ENCODE measurements at places on chromosomes 16 and 17.
A peak's percentile ranks its signal among the peaks of the same experiment; 100 is the strongest.

GRCh38 chr16:49547448-49547847 lies 173.8 kb downstream of the C16orf78 start:
- no peak for DNase-seq

DNA sequence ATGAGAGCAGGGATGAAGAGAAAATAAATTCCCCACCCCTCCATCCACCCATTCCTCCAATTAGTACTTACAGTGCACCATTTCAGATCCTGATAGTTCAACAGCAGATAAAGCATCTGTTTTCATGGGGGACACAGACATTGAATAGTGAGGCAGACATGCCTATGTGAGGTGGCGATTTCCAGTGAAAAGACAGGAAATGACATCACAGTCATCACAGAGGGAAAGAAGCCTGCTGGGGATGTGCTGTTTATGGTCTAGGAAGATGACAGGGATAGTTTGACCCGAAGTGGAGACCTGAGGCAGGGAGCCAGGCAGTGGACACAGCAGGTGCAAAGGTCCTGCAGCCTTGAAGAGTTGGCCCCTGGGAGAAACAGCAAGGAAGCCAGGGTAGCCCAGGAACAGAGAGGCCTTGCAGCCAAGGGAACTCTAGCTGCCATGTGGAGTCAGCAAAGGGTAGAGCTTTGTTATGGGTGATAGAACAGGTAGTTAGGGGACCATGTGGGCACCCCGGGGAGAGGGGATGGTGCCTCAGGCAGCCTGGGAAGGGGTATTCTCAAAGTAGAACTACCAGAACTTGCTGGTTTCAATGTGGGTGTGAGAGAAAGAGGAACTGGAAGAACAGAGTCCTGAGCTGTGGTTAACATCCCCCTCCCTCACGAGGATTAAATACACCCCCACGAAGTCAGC lies 256.6 kb downstream of the CPPED1 start:
- peak; percentile 35 for DNase-seq

DNA sequence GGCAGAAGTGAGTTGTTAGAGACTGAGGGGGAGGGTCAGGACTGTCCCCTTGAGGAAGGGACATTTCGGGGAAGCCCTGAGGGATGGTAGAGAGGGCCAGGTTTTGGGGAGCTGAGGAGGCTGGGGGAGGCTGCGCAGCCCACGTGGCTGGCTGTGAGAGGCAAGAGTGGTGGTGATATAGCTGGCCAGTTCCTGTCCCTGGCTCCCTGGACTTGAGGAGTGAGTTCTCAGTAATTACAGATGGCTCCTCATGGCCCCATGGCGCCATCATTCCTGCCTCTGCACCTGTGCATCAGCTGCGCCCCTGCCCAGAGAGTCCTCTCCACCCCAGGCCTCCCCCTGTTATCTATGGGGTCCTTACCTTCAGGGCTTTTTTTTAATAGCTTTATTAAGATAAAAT lies 30.3 kb downstream of the MPRIP start:
- DNase-seq, result no peak

DNA sequence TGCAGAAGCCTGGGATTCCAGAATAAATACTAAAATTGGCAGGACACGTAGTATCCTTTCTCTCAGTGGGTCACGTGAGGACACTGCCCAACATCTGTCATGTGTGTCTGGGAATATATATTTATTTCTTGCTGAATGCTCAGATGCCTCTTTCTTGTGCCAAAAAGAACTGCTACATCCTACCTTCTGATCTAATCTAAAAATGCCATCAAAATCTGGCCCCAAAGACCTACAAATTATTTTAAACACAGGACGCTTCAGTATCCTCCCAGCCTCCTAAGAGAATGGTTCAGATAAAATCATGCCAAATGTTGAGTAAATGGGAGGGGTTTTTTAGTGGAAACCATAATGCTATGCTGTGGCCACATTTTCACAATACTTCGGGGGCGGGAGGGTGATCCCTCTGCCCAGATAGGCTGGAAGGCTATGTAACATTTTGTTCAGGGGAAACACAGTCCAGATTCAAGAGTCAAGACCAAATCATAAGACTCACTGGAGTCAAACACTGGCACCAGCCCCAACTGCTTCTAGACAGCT lies 22.9 kb upstream of the CORO6 start:
- DNase-seq, result peak; percentile 82

GRCh38 chr16:11560701-11561453 lies 25.8 kb downstream of the LITAF start:
- DNase-seq, result no peak

DNA sequence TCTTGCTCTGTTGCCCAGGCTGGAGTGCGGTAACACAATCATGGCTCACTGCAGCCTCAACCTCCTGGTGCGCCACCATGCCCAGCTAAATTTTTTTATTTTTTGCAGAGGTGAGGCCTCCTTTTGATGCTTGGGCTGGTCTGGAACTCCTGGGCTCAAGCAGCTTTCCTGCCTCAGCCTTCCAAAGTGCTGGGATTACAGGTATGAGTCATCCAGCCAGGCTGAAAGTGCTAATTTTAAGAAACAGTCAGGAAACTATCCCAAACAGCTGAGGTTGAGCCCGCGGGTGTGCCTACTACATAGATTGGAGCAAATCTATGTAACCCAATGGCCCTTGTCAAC lies 738 bp upstream of the XPO6 start:
- DNase-seq, result peak; percentile 26

DNA sequence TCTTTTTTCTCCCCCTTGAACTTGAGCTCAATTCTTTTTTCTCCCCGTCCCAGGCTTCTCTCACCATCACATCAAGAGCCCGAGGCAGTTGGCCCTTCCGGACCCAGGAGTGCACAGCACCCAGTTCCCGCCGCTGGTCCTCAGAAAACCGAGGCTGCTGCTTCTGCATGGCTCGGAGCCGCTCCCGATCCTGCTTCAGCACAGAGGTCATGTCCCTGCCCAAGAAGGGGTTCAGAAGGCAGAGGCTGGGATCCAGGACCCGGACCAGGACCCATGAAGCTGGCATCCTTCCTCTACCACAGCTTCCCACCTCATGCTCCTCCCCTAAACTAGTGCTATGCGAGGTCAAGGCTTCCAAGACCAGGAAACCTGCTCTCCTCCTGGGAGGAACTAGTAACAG lies 10.5 kb downstream of the PER1 start:
- DNase-seq, result no peak

GRCh38 chr17:332558-333322 lies 19.9 kb downstream of the RPH3AL start:
- peak; percentile 35 for DNase-seq

- DNase-seq, result no peak
Observed at GRCh38 chr16:86061721-86062120, 162.8 kb downstream of the IRF8 start.

DNA sequence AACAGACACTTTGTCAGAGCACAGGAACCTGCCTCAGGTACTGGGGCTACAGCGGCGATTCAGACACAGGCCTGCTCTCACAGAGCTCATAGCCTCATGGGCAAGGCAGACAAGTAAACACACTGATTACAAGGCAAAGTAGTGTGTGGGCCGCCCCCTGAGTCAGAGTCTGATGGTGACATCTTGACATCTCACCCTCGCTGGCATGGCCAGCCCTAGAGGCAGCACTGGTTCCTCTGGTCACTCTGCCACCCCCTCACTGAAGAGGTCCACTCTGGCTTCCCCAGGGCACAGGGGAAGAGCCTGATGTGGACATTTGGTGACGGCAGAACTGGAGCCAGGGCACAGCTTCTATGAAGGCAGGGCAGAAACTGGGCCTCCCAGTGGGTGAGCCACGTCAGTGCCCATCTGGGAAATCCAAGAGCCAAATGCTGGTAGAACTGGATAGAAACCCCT lies 32.9 kb upstream of the TOB1 start:
- DNase-seq, result no peak

DNA sequence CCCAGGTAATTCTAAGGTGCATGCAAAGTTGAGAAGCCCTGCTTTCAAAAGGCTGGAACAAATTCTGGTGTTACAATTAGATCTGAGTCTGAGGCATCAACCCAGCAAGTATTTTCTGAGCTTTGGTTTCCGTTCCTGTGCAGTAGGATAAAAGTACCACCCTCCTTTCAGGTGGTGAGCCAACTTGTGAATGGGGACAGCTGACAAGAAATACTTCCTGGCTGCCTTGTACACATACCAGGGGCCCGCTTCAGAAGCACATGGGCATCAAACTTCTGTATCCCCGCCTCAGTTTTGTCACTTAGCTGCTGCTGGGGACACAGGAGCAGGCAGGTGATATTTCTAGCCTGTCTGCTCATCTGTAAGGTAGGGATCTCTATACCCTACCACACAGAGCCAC lies 252.2 kb downstream of the CPPED1 start:
- no peak for DNase-seq

- DNase-seq, result peak; percentile 93
Observed at GRCh38 chr17:46742565-46743270, 75.8 kb downstream of the WNT3 start.

DNA sequence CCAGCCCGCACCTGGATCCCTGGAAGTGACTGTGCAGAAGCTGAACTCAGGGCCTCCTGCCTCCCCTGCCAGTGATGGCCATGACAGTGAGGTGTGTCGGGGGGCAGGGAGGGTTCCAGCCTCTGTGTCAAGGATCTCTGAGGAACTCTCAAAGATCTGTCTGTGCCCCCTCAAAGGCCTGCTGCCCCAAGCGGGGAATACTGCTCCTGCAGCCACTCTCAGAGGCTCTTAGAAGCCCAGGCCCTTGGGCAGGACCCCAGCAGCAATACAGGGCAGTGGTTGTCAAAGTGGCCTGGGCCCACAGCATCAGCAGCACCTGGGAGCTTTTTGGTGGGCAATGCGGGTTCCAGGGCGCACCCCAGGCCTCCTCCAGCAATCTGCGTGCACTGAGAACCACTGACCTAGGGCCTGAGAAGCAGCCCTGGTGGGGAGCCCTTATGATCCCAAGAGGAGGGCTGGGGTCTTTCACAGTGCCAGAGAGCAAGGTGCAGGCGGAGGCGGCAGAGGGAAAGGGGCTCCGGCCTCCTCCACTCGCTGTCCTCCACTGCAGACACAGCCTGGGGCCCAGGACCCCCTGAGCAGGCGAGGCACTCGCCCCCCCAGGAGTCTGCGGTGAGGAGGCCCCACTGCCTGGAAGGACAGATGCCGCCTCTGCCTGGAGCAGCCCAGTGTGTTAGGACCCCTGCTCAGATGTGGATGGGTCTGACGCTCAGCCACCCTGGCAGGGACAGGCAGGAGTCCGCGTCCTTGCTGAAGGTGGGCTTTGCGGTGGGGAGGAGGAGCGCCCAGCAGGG lies 42.1 kb downstream of the ENGASE start:
- DNase-seq, result no peak

- DNase-seq, result no peak
Observed at GRCh38 chr16:14963281-14964173, 11.3 kb upstream of the PDXDC1 start.

DNA sequence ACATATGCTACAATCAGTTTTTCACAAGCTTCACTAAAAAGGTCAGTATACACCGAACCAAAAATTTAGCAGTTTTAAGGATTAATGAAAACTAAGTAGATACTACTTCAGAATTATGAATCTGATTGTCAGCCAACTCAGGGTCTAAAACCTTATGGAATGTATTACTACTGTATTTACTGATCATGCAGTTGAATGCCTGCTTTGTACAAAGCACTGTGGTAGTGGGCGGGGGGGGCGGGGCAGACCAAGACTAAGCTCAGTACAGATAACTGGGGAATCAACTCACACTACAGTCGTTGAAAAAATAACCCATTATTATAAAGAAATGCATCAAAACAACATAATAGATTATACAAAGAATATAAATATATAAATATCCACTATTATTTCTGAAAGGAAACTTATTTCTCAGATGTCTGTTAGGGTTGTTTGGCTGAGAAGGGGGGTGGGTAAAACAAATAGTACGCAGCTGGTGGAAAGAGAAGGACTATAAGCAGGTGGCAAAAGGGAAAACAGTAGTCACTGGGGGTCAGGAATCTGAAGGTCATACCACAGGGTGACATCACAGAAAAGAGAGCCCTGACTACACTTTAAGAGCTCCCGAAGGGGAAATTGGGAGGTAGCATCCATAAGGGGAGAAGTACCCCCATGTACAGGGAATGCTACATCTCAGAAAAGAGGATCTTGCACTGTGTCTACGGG lies 109.4 kb upstream of the AXIN2 start:
- no peak for DNase-seq

- no peak for DNase-seq
Observed at GRCh38 chr16:87117936-87118335, 199.3 kb downstream of the C16orf95 start.

GRCh38 chr16:65185241-65185778 lies 63.4 kb upstream of the CDH11 start:
- DNase-seq, result no peak

DNA sequence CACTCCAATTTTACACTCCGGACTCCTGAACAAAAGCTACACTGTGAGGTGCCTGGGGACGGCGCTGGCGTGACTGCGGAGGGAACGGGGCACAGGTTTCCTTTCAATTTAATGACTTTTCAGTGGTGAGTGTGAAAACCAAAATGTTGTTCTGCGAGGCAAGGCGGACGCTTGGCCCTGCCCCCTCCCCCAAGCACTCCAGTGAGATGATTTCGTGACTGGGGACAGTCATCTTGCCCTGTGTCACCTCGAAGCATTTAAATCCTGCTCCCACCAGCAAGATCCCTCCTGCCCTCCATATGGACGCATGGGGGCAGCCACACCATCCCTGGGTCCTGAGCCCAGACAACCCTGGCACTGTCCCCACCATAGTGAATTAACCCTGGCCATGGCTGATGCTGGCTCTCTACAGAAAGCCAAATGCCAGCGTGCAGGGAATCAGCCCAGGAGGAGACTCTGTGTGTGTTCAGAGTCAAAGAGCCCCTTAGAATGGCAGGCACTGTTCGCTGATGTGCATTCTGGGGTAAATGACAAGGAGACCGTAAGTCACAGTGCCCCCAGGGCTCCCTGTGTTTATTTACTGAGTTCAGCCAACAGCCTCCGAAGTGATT lies 41.0 kb downstream of the C16orf95 start:
- DNase-seq, result no peak

DNA sequence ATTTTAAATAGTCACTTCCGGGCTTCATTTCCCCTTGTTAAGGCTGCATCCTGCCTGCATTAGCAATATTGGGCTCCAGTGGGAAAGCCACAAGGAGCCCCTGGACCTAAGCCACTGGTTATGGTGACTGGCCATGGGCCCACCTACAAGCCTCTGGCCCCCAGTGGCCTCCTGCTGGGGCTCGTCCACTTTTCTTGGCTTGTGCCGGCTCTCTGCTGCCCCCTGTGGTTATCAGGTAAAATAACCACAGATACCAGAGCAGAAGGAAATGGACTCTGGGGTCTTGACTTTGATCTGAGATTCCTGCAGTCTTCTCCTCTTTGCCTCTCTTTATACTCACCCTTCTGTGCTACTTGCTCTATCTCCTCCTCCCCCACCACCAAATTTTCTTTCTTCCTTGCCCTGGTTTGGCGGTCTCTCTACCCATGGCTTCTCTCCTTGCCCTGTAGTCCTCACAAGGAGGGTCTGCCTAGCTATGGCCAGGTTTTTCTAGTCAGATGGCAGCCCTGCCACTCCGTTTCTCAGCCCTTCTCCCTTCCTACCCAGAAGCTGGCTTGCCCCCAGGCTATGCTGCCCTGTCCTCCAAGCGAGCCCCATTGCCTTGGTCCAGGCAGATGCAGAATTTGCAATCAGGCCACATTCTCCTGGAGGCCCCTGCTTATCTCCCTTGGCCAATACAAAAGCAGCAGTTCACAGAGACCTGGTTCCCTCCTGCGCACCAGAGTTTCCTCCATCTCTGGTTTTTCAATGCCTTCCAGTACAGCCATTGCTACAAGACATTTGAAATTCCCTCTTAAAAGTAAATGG lies 82.9 kb upstream of the RCVRN start:
- DNase-seq, result peak; percentile 21

GRCh38 chr16:80526418-80527061 lies 14.3 kb upstream of the DYNLRB2 start:
- peak; percentile 55 for DNase-seq

GRCh38 chr17:80731323-80731722 lies 186.7 kb downstream of the RPTOR start:
- DNase-seq, result no peak
